NCI-H1417 (cell line): ENCODE measurements at places on chromosomes 7 and 10.
A peak's percentile ranks its signal among the peaks of the same experiment; 100 is the strongest.

DNA sequence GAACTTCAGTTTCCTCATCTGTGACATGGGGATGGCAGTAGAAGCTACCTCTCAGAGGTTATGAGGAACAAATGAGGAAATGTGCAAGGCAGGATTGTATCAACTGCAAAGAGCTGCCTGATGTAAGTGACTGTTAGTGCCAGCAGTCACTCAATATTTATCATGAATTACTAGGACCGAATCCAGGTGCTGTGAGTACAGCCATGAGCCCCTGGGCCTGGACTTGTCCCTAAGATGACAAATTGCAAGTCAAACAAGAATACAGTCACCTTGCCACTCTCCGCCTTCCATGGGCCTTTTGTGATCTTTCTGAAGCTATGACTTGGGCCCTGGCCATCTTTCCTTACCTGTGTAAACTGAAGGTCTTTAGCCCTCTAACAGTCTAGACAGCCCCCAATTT lies 27.7 kb upstream of the TLX1 start:
- peak; percentile 46 for DNase-seq

DNA sequence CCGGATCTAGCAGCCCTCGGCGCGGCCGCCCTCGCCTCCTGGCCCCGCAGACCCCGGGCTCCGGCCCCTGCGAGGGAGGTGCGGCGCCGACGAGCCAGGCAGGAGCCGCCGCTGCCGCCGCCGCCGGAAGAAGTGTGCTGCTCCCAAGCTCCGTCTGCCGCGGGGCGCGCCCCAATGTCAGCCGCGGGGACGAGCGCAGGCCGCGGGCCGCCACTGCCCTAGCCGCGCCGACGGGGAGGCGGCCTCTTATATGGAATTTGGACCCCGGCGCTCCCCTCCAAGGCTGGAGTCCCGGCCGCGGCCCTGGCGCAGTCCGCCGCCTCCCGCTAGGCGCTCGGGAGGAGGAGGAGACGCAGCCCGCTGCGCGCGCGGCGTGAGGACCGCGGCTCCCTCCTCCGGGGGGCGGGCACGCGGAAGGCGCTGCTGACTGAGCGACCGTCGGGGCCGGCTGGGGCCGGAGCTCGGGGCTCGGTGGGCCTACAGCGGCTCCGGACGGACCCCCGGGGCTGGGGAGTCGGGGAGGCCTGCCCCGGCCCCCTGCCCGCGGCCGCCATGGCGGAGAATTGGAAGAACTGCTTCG lies at the start of gene TRIM8:
Gene TRIM8, plus strand, starts transcription at position 414 of the 580 bp plus-strand sequence. Its CDS starts 139 bp downstream, at position 553.
- peak; percentile 75 for DNase-seq

GRCh38 chr7:20778063-20778721 lies 8.5 kb downstream of the SP8 start:
- DNase-seq: peak; percentile 52

DNA sequence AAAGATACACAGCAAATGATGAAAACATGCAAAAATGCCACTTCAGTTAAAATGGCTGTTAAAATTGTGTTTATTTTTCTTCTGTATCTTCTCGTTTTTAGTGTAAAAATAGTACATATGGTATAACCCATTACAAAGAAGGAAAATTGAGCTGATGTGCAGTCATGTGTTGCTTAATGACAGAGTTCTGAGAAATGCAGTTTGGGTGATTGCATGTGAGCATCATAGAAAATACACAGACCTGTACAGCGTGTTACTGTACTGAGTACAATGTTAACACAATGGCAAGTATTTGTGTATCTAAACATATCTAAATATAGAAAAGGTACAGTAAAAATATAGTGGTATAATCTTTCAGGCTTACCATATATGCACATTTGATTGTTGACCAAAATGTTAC lies 7.3 kb downstream of the DMTF1 start:
- DNase-seq: no peak

- DNase-seq: no peak
These were observed 78.8 kb downstream of the INPP5A start for GRCh38 chr10:132616170-132616995.

GRCh38 chr7:16930946-16931345 lies 49.2 kb upstream of the AGR3 start:
- no peak for DNase-seq

DNA sequence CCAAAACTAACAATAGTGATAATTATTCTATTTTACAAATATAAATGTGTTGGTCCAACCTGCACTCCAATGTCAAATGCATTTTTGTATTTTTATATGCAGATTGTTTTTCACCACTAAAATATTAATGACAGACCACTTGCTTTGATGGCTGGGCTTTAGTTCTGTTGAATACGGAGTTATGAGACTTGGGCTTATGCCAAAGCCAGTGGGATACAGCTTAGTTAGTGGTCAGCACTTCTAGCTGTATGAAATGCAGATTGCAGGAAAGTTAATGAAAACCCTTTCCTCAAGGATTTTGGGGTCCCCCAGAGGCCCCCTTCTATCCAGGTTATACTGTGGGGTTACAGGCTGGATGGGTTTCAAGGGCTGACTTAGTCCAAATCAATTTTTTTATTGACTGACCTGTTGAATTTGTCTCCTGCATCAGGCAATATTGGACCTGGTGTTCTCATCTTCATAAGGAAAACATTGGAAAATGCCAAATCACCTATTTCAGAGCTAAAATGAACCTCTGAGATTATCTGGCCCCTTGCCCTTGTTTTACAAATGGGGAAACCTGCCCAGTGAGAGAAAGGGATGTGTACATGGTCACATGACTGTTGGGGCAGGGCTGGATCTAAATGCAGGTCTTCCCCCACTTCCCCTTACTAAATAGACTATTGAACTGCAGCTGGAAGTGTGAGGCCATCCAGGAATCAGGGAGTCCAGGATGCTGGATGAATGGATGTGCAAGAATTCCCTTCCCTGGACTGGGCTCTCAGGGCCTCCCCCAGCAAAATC lies 1085.3 kb downstream of the KCNMA1 start:
- DNase-seq: no peak

DNA sequence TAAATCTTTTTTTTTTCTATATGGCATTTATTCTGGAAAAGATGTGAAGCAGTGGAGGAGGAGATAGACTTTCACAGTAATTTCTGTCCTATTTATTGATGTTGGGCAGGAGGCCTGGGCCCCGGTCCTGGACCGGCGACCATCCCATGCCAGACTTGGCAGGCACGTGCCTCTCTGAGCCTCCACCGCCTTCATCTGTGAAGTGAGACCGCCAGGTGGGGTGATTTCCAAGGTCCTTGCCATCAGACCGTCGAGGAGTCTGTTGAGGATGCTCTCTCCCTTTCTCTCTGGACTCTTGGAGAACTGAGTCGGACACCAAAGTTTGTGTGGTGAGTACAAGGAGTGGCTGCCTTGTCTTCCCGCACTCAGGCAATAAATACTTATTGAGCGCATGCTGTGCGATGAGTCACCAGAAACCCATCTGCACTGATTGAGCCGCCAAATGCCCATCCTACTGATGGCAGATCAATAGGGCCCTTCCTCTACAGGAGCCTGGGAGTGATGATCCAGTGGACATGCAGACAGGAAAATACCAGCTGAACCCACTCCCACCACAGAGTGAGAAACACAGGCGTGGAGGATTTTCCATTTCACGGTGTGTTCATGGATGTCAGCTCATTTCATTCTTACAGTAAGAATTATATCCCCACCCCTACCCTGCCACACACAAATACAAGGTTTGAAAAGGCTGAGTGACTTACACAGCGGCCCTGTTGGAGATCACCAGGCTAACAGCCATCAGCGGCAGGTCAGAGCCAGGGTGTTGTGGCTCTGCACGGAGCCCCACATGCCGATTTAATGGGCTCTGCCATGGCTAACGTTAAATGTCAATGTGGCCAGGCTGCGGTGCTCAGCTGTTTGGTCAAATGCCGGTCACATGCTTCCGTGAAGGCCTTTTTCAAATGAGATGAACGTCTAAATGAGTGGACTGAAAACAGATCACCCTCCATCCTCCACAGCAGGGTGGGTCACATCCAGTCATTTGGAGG lies 11.5 kb upstream of the PRKAG2 start:
- DNase-seq: no peak

DNA sequence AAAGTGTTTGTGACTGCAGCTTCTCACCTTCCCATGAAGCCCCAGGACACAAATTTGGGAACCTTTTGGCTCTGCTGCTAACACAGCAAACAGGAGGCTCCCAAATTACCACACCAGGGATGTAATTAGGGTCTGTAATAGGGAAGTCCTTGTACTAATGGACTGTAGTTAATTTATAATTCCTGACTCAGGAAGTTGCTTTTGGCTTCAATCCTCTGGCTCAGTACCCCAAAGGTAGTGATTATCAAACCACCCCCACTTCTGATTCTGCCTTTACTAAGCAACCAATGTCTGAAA lies 3.8 kb upstream of the MALSU1 start:
- peak; percentile 52 for DNase-seq

DNA sequence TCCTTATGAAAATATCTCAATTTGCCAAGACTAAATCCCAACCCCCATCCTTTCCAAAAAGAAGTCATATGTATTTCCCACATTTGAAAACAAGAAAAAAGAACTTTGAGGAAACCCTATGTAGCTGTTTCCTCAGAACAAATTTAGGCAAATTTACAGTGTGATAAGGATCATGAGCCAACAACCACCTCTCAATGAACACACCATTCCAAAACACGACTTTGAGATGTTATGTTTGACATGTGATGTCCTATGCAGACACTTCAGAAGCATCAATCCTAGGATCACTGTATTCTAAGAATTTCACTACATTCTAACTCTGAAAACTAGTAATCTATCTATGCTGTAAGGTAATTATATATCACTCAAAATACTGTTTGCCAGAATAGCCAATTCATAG lies 62.2 kb downstream of the NT5C2 start:
- no peak for DNase-seq
